Panc1 (cell line): ENCODE measurements at places on chromosomes 6 and 20. TPM values are rescaled to one million over a fixed set of nuclear protein-coding genes. Genes with fewer than 3 reads are reported as not detected.

Gene FUT9
- total RNA-seq, result not detected

Gene PDYN
- total RNA-seq, result not detected

Gene TRIM15
- total RNA-seq, result 0.13 TPM

Gene PTPRK
- 61.8 TPM for total RNA-seq

Gene LPA
- 0.21 TPM for total RNA-seq

Gene PRPH2
- not detected for total RNA-seq

Gene ERVFRD-1
- not detected for total RNA-seq

Gene RBPJL
- 0.18 TPM for total RNA-seq

Gene ADGRF1
- 0.95 TPM for total RNA-seq

Gene SLC26A8
- total RNA-seq, result not detected

Gene DEFB132
- total RNA-seq, result 0.10 TPM
